Mucosa of gallbladder (tissue), 1 donor: ENCODE measurements at places on chromosomes 6 and 20.
A peak's percentile ranks its signal among the peaks of the same experiment; 100 is the strongest.

DNA sequence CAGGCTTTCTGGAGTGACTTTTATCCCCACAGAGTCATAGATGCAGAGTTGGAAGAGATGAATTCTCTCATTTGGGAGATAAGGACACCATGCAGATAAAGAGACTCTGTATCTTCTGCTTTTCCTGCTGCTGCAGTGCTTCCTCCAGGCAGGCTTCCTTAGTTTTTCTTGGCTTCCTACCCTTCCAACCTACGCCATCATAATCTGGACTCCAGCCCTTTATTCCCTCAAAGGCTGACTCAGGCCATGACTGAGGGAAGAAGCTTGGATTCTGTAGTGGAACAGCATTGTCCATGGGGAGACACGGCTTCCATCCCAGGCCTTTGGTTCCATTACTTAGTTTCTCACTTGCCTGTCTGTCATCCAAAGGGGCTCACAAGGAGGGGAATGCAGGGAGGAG, 6.5 kb upstream of the RNF24 start:
- no peak for DNase-seq

DNA sequence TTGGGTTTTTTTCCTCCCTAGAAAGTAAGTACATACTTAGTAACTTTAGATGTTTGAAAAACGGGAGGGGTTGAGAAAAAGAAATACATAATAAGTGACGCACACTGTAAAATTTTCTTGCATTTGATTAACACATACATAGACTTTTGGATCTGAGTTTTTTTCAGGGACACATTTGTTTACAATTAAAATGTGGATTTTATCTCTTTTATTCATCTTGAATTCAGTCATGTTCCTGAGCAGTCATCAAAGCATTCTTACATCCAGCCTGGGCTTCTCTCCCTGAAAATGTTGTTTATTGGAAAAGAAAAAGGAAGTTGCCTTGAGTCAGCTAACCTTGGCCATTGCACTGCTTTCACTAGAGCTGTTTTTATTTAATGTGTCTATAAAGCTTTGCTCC, 8.7 kb upstream of the RPP40 start:
- DNase-seq, result no peak

DNA sequence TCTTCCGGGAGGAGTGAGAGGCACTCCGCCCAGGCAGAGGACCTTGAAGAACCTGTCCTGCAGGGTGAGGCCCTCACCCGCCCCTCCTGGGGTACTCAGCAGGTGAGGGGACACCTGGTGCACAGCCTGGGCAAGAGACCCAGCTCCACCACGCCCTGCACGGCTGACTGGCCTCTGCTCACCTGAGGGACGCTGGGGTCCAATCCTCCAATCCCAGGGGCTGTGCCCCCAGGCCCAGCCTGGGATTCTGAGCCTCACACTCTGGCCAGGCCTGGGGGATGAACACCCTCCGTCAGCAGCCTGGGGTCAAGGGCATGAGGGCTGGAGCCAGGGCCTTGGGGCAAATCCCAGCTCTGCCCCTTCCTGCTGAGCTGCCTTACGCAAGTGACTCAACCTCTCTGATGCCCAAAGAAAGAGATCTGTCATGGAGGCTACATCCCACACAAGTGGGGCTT, 149.9 kb upstream of the PTPN1 start:
- DNase-seq, result no peak

DNA sequence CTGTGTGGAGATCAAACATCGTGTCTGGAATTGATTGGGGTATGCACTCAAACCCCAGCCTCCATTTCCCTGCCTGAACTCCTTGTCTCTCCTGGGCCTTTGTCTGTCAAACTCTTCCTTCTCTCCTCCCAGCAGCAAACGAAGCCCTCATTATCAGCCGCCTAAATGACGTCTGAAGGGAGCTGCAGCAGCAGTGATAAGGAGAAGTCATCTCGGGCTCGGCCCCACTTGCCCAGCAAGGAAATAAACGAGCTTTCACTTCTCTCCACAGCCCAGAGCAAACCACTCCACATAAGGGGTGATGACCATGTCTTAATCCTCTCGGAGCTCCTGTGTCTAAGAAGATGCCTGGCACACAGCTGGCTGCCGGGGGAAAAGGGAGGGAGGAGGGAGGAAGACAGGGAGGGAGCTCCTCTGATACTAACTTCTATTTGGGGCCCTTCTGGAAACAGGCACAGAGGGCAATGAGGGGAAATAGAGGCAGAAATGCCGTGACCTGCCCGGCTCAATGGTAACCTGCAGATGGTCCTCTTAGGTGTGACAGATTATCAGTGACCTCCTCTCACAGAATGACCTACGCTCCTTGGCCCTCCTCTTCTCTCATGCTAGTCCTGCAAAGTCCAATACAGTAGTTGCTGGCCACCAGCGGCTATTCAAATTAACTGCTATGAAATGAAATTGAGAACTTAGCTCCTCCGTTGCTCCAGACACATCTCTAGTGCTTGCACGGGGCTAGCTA, 100.4 kb downstream of the PXDC1 start:
- no peak for DNase-seq

DNA sequence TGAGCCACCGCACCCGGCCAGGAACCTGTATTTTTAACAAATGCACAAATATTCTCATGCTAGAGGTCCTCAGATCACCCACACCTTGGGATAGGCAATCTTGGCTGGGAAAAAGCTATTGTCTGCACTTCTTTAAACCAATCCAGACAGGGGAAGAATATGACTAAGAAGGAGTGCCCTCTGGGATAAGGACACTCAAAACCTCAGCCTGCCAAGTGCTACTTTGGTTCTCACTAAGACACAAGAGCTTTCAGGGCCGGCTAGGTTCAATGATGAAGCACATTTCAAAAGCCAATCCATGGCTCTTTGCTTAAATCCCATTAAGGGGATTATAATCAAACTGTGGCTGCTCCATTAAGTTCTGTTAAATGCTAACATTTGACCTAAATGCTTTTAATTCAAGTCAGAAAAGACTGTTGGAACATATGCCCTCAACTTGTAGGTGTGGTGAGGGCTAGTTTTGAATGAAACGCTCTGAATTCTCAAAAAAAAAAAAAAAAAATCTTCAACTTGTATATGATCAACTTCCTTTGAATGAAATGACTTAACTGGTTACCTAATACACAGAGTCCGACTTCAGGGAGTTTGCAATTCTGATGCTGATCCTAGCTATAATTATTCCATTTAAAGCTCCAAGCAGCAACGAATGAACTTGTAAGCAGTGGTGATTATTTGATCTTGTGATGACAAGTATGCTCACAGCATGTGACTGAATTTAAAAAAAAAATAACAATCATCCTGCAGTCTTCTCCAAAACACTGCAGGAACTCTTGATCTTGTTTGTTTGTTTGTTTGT, 56.6 kb downstream of the SLC23A2 start:
- DNase-seq, result no peak

GRCh38 chr6:30735668-30736314, 6.7 kb downstream of the FLOT1 start:
- DNase-seq, result no peak

GRCh38 chr20:5786930-5787795, 37.0 kb downstream of the SHLD1 start:
- peak; percentile 26 for DNase-seq

DNA sequence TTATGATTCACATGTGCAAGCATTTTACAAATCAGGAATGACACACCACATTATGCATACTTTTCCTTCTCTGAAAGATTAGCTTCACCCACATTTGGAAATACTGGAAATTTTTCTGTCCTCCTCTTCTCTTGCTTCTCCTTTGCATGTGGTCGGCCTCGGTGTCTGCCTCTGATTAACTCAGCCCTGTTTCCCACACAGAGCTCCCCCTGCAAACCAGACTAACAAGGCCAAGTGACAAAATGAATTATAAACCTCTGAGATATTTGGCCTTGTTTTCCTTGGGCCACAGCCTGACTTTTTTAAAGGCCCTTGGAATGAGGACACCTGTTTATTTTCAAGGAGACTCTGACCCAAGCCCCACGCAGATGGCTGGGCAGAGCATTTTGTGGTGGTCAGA, 9.0 kb upstream of the CCN6 start:
- no peak for DNase-seq

DNA sequence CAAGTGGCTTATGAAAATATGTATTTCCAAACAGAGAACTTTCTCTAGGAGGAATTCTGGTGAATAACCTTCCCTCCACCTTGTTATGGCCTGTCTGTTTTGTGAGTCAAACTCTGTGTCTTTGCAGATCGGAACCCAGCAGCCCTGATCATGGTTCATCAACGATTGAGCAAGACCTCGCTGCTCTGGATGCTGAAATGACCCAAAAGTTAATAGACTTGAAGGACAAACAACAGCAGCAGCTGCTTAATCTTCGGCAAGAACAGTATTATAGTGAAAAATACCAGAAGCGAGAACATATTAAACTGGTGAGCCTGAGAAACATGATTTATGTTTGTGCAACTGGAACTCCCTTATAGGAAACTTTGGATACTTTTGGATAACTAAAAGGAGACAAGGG, 294.5 kb upstream of the PLCB4 start:
- DNase-seq, result no peak

- DNase-seq, result no peak
Observed at GRCh38 chr6:22755605-22756004, 186.2 kb downstream of the HDGFL1 start.

DNA sequence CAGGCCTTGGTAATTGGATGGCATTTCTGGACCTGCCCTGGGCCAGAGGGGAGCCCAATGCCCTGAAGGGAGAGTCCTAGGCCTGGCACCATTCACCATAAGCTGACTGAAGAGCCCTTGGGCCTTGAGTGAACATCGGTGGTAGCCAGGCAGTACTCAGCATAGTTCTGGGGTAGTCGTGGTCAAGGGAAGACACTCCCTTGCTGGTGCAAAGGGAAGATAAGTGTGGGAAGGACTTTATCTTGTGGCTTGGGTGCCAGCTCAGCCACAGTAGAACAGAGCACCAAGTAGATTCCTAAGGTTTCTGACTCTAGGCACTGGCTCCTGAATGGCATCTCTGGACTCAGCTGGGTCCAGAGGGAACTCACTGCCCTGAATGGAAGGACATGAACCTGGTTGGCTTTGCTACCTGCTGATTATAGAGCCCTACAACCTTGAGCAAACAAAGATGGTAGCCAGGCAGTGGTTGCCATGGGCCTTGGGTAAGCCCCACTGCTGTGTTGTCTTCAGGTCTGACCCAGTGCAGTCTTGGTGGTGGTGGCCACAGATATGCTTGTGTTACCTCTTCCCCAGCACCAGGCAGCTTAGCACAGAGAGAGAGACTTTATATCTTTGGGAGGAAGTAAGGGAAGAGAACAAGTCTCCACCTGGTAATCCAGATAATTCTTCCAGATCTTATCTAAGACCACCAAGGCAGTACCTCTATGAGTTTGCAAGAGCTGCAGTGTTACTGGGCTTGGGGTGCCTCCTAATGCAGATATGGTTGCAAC, 83.5 kb downstream of the PRDM13 start:
- no peak for DNase-seq

DNA sequence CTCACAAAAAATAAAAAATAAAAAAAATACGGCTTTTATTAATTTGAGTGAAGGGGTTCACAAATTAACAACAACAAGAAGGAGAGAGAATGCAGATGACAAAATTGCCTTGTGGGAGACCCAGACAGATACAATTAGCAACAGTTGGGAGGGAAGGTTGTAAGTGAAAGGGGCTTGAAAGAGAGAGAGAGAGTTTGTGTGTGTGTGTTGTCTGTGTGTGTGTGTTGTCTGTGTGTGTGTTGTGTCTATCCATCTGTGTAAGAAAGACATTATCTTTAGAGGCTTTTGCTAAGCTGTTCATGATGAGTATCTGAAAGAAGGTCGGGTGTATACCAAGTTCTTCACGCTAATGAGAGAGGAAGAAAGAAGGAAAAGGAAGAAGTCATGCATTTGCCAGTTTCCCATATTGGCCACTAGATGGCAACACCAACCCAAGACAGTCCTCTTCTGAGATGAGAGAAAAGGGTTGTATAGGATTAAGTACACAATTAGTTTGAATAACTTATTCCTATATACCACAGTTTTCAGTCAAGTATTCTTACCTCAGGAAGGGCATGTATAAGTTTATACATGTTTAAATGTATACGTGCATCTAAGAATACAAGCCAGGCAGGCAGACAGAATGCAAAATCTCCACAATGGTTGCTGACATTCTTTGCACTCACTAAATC, 63.7 kb upstream of the CD2AP start:
- peak; percentile 51 for DNase-seq

GRCh38 chr6:118735320-118735719, 83.9 kb upstream of the CEP85L start:
- DNase-seq, result no peak

DNA sequence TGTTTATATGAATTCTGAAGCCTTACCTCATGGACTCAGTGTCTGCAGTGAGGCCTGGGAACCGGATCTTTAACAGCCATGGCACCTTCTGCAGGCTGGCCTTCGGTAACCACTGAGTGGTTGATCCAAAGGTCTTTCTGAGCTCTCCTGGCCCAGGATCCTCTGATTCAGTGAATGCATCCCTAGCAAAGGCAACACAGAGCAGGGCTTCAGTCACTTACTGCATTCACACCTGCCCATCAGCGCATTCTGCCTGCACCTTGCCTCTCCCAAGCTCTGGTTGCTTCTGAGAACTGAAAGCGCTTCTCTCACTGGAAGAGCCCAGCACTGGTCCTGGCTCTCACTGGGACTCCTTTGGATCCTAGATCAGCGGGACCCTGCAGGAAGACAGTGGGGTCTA, 8.4 kb upstream of the CST9 start:
- DNase-seq, result no peak

DNA sequence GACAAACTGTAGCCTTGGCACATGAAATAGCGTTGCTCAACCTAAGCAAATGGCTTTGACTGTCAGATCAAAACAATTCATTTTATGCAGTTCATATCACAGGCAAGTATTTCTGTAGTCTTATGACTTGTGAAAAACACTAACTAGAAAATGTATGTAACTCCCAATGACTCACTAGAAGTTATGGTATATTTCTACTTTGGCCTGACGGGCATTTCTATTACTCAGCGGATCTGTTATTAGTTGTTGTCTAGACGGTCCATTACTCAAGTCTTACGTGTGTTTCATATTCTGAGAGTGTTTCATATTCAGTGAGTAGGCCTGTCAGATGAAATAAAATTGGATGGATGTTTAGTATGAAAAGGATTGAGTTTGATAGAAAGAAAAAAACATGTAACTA, 880.9 kb downstream of the PRIM2 start:
- no peak for DNase-seq

GRCh38 chr6:107202876-107203468, 87.7 kb upstream of the BEND3 start:
- DNase-seq, result no peak

- no peak for DNase-seq
Observed at GRCh38 chr6:161195386-161195785, 78.5 kb downstream of the AGPAT4 start.

DNA sequence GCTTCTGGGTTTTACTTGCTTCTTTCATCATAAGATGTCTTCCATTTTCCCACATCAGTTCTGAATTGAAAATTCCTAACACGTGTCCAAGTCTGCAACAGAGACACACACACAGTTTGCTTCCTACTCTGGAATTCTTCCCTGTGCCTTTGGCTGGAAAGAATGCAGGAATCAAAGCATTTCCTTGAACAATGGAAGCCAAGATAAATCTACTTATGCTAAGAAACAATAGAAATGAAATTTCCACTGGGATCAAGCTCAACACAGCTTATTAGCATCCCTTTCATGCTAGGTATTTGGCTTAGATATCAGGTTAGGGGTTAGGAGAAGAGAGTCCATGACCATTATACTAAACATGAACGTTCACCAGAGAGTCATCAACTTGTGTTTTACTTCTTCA, 101.1 kb upstream of the SCAF8 start:
- DNase-seq, result no peak

- DNase-seq, result no peak
Observed at GRCh38 chr6:151002491-151002935, 137.0 kb downstream of the MTHFD1L start.

GRCh38 chr20:896501-897025, 19.6 kb downstream of the ANGPT4 start:
- no peak for DNase-seq

GRCh38 chr20:51183451-51183850, 160.5 kb upstream of the KCNG1 start:
- DNase-seq, result no peak
